Non-pigmented ciliary epithelial cell (primary cell): ENCODE measurements at places on chromosomes 7 and 10.

DNA sequence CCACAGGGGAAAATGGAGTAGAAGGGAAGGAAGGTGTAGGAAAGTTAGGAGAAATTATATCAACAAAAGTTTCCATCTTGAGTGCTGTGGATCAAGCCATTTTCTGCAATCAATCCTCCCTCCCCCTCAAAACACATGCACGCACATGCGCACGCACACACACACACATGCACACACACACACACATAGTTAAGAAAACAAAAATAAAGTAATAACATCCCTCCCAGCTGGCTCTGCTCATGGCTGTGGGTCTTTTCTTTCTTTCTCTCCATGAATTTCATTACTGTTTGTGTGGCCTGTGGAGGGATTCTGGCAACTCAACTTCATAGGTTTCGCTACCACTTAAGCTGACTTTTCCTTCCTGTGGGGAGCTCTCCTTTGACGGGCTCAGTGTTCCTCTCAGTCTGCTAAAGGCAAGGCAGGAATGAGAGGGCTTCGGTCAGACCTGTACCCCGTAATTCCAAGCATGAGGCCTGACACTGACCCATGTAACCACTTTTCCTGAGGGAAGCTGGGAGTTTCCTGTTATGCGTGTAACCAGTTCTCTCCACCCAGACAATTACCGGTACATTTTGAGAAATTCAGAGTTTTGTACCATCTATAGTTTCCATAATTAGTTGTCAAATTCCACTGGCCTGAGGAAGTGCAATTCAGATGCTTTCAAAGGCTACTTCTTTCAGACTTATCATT, 79.8 kb downstream of the ZNF92 start:
- no peak for DNase-seq

GRCh38 chr10:74718208-74718607, 108.2 kb upstream of the KAT6B start:
- DNase-seq = no peak

GRCh38 chr7:108291791-108292440, 161.8 kb upstream of the LAMB4 start:
- DNase-seq = no peak

DNA sequence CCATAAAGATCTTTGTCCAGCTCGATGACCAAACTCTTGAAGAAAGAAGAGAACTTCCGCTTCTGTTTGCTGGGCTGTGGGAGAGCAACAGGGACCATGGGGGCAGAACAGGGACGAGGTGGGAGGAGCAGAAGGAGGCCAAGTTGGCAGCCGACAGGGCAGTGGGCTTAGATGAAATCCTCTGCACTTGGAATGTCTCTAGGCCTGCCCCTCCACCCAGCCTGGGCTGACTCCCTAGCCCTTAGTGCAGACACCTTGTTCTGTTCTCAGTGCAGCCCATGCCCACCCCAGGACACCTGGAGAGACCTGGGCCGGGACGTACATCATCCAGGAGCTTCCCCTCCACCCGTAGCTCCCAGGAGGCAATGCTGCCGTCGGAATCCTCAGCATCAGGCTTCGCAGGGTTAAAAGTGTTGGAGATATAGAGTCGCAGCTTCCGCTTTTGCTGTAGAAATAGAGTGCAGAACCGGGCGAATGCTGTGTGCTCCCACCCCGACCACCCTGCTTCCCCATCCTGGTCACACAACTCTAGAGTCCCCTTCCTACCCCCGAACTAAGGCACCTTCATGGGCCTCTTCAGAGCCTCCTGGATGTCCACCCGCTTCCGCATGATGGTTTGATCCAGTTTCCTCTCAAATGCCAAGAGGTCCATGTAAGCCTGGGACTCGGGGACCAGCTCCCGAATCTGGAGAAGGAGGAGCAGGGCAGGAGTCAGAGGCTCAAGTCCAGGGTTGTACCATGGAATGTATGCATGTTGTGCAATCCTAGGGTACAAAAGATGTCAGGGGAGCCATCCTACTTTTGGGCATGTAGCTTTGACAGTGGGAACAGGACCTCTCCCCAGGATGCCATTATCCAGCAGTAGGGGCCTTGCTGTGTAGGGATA, 6.1 kb downstream of the SMARCD3 start:
- DNase-seq = no peak

GRCh38 chr7:44539669-44540506, 1.2 kb downstream of the NPC1L1 start:
- no peak for DNase-seq

- no peak for DNase-seq
These were observed 171.0 kb downstream of the SND1 start for GRCh38 chr7:127822822-127823508.

GRCh38 chr10:114195079-114195478, 15.9 kb downstream of the TDRD1 start:
- no peak for DNase-seq

GRCh38 chr10:103543617-103544525, 50.4 kb downstream of the NEURL1 start:
- no peak for DNase-seq

DNA sequence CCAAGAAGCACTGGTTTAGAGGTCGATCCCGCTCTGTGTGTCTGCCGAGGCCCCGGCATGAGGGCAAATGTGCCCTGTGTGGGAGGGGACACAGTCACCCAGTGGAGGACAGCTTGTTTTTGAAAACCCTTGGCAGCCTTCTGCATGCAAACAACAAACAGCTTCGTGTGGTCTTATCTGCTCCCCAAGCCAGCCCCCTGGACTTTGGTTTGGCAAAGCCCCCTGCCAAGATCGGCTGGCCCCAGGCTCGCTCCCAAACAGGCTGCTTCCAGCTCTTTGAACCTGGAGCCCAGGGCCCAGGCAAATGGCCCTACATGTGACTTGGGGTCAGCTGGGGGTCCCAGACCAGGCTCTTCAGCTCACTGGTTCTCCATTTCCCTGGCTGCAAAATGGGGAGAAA, 2.9 kb downstream of the ELN start:
- DNase-seq = no peak

DNA sequence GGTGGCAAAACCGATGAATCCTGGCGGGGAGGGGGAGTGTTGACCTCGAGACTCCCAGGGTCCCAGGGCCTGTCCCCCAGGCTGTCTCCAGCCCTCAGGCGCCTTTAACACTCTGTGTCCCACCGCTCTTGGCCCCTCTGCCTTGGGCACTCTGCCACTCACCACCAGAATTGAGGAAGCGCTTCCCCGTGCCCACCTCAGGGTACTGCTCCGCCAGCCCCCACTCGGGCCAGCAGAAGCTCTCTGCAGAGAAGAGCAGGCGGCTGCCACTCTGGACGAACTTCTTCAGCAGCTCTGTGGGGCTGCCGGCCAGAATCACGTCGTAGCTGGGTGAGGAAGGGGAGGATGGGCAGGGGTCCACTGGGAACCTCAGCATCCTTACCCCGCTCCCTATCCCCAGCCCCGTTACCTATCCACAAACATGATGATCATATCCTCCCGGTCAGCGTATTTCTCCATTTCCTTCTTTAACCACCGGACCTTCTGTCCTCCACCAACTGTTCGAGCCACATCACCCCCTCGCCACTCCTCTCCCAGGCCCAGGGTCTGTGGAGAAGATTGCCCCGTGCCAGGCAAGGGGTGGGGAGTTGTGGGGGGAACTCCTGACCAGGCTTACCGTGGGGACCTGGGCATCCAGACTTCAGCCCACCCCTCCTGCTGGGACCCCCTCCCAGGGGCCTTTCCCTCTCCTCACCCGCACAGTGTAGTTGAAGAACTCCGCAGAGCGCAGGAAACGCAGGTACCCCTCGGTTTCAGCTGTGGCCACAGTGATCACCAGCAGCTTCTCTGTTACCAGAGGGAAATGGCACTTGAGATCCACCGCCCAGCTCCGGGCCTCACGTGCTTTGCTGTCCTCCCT, 1.2 kb downstream of the PLOD3 start:
- no peak for DNase-seq

GRCh38 chr7:72805526-72806494, 22.2 kb downstream of the TYW1B start:
- DNase-seq = peak; percentile 65

GRCh38 chr7:117808910-117809705, 64.1 kb downstream of the CTTNBP2 start:
- DNase-seq = no peak

DNA sequence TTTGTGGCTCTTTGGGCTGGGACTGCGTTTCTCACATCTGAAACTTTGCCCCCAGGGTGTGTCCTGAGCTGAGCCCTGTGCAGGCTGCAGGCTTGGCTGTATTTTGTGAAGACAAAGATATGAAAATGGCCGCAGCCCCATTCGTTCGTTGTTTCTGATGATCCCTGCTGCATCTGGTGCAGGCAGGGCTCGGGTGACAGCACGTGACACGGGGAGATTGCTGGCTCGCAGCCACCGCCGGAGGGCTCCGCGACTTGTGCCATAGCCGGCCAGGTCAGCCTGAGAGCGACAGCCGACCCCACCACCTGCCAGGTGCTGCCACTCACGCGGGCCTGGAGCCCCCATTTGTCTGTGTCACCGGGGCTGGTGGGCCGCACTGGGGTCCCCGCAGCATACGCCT, 81.3 kb downstream of the ZRANB1 start:
- DNase-seq = no peak

DNA sequence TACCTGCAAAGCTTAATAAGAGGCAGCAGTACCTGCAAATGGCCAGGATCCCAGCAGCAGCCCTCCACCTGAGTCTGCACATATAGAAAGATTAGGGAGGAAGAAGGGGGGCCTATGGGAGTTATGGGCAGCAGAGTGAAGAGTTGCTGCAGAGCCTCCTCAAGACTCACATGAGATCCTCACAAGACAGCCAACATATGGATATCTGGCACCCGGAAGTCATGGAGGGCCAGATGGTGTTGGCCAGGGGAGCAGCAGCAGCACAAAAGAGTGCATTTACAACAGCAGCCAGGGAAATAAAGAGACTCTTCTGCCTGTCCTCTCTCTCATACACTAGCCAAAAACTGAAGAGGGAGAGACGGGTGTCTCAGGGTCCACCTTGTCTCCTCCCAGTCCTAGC, 4.0 kb upstream of the TAS2R40 start:
- no peak for DNase-seq

DNA sequence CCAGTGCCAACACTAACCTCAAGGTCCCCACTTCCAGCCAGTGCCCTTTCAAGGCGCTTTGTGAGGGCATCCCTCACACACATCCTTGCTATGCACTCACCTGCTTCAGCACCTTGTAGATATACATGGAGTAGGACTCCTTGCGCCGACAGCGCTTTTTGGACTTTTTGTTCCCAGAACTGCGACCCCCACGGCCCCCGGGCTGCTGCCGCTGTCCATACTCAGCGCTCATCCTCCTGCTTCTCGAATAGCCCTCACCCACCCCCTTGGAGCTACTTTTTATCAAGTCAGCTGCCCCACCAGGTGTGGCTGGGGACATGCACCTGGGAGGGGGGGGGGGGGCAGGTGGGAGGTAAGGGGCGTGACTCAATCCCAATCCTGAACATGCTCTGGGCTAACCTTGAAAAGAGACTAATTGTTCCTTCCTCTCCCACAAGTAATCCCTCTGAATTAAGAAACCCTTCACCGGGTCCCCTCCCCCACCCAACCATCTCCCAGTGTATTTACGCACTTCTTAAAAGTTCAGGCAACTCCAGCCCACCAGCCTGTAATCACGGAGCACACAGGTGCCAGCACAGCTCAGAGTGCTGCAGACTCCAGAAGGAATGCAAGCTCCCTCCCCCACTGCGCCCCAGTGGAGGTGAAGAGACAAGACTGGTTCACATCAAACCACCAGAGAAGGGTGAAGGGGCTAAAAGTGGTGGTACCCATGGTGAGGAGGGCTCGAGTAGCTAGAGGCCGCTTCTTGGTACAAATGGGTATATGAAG, at the start of gene H2BK1:
TSS of gene H2BK1 (minus strand) at position 402 of the 768 bp plus-strand sequence. CDS start at position 232, 170 bp downstream.
- no peak for DNase-seq

GRCh38 chr7:151999424-152000090, 25.9 kb upstream of the GALNT11 start:
- no peak for DNase-seq

DNA sequence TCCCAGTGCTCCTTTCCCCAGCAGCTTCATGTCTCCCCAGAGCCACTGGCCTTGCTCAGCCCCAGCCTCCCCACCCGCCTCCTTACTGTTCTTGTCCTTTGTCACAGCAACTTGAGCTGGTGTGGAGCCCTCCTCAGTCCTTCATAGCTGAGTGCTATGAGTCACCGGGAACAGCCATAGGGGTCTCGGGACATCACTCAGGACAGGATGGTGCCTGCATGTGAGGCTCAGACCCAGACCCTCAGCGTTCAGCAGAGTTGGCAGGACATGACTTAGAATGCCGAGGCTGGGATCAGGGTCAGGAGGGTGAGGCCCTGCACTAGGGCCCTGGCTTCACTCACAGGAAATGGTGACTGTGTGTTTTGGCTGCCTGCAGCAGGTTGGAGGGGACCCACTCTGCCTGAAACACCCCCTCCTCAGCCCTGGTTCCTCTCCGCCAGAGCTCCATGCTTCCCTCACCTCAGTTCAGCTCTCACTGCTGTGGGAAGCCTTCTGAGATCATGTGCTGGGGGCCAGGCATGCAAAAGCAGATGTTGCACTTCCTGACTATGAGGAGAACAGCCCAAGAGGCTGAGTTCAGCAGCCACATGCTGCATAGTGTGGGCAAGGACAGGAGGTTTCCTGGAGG, 40.7 kb upstream of the GJD4 start:
- no peak for DNase-seq

- DNase-seq = no peak
These were observed 123.0 kb downstream of the GPR85 start for GRCh38 chr7:112963634-112964033.

DNA sequence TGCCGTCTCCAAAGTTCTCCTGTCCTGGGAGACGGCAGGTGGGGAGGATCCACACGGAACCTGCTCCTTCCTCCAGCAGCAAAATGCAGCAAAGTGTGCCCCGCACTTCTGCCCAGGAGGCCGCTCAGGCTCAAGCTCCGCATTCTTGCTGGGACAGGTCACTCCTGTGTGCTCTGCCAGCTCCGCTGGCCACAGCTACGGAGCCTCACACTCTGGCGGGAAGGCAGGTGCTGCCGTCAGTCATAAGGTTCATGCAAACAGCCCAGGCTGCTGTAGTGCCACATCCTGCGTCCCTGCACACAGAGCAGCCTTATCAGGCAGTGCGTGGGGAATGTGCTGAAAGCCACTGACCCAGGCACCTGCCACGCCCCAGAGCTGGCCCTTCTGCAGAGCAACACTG, 22.4 kb downstream of the ADGRA1 start:
- DNase-seq = no peak

- no peak for DNase-seq
These were observed 662.0 kb upstream of the FOXK1 start for GRCh38 chr7:4020086-4020485.

GRCh38 chr7:138170959-138171703, 94.9 kb downstream of the AKR1D1 start:
- DNase-seq = no peak

GRCh38 chr7:43870316-43870715, 999 bp upstream of the MRPS24 start:
- DNase-seq = no peak

GRCh38 chr7:74684921-74685320, 27.4 kb downstream of the GTF2I start:
- DNase-seq = no peak

DNA sequence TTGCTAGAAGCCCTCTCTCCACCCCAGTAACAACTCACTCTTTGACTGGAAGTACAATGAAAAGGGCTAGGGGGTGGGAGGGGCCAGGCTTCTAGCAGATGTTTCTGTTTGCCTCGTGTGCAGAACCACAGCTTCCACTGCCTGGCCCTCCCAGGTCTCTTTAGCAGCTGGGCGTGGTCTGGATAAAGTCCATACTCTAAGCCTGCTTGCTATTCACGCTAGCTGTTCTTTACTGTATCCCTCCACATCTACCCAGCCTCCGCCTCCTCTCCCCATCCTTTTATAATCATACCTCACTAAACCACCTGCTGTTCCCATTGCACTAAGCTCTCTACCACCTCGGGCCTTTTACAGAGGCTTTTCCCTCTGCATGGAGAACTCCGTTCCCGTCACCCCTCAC, 288.8 kb downstream of the CAMK1D start:
- no peak for DNase-seq
